ENCODE measurements at places on chromosomes 2 and 18. TPM values are rescaled to one million over a fixed set of nuclear protein-coding genes. Genes with fewer than 3 reads are reported as not detected.

DNA sequence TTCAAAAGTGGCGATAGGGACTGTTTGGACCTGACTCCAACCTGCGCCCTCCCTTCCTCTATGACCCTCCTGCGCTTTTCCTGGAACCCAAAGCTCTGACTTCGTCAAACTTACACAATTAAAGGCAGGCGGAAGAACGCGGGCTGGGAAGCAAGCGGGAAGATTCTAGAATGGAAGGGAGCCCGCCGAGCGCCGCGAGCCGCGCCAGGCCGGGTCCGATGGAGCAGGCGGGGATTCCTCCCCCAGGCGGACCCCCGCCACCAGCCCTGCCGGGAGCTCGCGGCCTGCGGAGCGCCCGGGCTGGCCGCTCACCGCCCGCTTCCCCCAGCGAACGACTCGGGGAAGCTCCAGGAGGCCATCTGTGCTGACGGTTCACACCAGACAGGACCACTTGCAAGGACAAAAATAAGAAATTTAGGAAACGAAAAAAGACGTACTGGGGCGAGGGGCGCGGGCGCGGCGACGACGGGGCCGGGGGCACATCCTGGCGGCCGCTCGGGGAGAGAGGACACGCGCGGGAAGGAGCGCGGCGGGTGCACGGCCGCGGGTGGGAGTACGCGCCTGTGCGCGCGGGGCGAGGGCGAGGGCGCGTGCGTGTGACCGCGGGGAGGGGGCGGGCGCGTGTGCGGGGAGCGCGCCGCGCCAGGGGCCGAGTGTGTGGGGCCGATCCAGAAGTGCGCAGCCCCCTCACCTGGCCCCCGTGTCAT is 1.1 kb upstream of the SALL3 start:
- no peaks in the 10 kb centered on the region for H3K36me3 ChIP-seq
- no peaks in the 10 kb centered on the region for H3K4me1 ChIP-seq
- peak overlapping the region; percentile 25 for H3K4me3 ChIP-seq
- DNase-seq = no peak
- no peak overlapping the region for H3K27ac ChIP-seq
- peaks cover 60% of the 10 kb centered on the region for H3K27me3 ChIP-seq

DNA sequence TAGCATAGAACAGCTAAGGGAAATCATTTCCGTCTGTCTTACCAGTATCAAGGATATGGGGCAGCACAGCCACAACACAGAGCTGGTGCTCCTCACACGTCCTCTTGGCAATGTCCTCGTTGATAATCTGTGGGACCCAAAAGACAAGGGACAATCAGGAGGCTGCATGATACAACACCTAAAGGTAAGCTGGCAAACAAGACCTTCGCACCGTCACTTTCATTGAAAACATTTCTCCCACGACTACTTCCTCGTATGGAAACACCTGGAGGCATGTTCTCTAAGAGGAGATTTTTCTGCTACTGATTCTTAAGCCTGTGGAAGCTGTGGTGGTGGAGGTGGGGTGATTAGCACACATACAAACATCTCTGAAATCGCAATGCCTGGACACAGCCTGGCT is 23.7 kb downstream of the PDIA6 start:
- H3K27ac ChIP-seq = no peak overlapping the region
- DNase-seq = no peak
- H3K27me3 ChIP-seq = no peaks in the 10 kb centered on the region
- H3K4me1 ChIP-seq = peaks cover 22% of the 10 kb centered on the region
- H3K4me3 ChIP-seq = no peak overlapping the region
- H3K36me3 ChIP-seq = peaks cover 97% of the 10 kb centered on the region

DNA sequence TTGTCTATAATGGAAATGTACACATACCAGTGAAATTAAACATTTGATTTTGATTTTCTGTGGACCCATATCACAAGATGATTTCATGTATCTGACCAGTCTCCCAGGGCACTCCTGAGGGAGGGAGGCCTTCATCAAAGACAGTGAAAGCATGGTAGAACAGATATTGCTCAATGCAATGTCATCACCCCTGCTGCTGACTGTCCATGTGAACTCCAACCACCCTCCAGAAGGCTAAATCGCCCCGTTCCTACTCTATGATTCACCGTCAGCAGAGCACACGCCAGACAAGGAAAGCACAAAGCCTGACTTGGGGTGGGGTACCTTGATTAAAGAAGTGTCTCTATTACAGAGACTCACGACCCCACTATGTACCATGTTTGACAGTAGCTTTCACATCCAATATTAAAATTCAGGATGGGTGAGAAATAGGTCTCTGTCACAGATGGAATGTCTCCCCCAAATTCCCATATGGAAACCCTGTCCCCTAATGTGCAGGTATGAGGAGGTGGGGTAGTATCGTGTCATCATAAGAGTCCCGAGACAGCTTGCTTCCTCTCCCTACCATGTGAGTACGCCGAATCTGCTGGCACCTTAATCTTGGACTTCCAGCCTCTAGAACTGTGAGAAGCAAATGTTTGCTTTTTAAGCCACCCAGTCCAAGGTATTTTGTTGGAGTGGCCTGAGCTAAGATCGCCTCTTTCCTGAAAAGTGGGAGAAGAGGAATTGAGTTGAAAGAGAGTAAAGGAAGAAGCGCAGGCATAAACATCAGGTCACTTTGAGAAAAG is 42.4 kb downstream of the CYB5A start:
- no peak overlapping the region for H3K4me3 ChIP-seq
- no peaks in the 10 kb centered on the region for H3K27me3 ChIP-seq
- peak overlapping the region; percentile 3 for H3K27ac ChIP-seq
- no peak for DNase-seq
- H3K4me1 ChIP-seq = no peaks in the 10 kb centered on the region

DNA sequence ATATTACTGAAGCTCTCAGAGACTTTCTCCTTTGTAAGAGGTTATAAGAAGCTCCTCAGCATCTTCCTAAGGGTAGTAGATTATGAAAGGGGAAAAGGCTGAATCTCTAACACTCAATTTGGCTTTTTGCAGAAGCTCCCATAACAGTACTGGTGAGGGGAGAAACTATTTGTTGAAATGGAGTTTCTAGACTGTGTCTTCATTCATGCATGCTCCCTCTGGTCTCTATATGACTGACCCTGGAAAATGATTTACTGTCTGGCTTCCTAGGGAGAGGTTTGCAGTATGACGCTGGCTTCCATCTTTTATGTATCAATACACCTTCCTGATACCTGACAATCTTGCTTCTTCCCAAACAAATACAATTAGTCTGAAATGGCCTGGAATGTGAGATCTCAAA is 63.9 kb downstream of the LDAH start:
- H3K4me1 ChIP-seq = no peaks in the 10 kb centered on the region
- H3K4me3 ChIP-seq = no peak overlapping the region
- DNase-seq = no peak
- no peak overlapping the region for H3K27ac ChIP-seq
- no peaks in the 10 kb centered on the region for H3K27me3 ChIP-seq

The IL36B gene
- total RNA-seq = not detected

DNA sequence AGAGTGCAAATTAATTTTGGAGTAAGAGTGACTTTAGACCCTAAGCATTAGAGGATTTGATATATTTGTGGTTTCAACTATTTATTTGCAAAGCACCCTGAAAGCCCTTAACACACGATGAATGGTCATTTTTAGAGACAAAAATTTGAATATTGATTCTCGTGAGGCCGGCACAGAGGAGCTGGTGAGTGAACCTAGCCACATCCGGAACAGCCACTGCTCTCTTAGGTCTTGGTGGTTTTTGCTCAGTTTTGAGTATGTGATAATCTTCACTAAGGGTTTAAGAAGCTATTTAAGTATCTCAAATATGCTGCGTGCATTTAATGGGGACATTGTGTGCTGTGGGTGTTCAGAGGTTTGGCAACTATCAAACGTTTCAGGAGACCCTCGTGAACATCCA is 204.8 kb downstream of the TSN start:
- H3K27ac ChIP-seq = no peak overlapping the region
- no peaks in the 10 kb centered on the region for H3K27me3 ChIP-seq
- no peak for DNase-seq
- no peaks in the 10 kb centered on the region for H3K36me3 ChIP-seq

- peaks cover 14% of the 10 kb centered on the region for H3K4me1 ChIP-seq
- H3K36me3 ChIP-seq = no peaks in the 10 kb centered on the region
- no peak overlapping the region for H3K27ac ChIP-seq
- no peak overlapping the region for H3K4me3 ChIP-seq
- no peak for DNase-seq
Measured at GRCh38 chr2:181367411-181367810, 89.8 kb upstream of the ITGA4 start.

The ACMSD gene
- not detected for total RNA-seq

The DLX1 gene
- total RNA-seq = 0.27 TPM
